ENCODE measurements at places on chromosomes 4 and X. TPM values are rescaled to one million over a fixed set of nuclear protein-coding genes. Genes with fewer than 3 reads are reported as not detected.

USP17L19 gene
- not detected for polyA plus RNA-seq

PLS3 gene
- polyA plus RNA-seq = 31.4 TPM

STAP1 gene
- not detected for polyA plus RNA-seq

TSPAN7 gene
- polyA plus RNA-seq = 548 TPM

Measured in spinal cord (tissue), 10 donors.